ENCODE measurements at places on chromosomes 2 and 18.

- DNase-seq, result no peak
Measured at GRCh38 chr2:37632310-37632709, 39.1 kb downstream of the CDC42EP3 start.

DNA sequence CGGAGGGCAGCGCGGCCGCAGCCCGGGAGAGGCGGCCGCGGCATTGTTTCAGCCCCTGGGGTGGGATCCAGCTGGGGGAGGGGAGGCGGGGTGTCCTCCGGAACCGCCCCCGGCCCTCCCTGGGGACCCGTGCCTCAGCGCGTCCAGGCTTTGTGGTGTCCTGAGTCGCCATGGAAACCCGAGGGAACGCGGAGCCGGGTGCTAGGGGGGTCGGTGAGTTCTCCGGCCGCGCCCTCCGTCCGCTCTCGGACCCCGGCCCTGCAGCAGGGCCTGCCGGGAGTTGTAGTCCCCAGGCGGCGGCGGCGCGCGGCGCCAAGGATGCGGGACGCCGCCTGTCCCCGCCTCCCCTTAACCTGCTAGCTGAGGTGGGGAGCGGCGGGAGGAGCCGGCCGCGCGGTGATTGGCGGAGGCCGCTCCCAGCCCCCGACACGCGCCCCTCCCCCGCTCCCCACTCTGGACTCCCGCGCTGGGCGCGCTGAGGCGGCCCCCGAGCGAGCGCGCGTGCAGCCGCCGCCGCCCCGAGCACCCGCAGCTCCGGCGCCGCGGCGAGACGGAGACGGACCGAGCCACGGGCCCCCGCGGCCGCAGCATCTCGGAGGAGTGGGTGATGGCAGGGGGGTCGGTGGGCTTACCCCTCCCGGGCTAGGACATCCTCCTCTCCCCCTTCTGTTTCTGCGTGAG, at the start of gene DPYSL5:
TSS of gene DPYSL5 (plus strand) at position 478 of the 681 bp plus-strand sequence. CDS start 50,368 bp downstream, outside the sequence.
- DNase-seq, result no peak

- DNase-seq, result no peak
Measured at GRCh38 chr2:43057742-43058725, 168.4 kb downstream of the ZFP36L2 start.

DNA sequence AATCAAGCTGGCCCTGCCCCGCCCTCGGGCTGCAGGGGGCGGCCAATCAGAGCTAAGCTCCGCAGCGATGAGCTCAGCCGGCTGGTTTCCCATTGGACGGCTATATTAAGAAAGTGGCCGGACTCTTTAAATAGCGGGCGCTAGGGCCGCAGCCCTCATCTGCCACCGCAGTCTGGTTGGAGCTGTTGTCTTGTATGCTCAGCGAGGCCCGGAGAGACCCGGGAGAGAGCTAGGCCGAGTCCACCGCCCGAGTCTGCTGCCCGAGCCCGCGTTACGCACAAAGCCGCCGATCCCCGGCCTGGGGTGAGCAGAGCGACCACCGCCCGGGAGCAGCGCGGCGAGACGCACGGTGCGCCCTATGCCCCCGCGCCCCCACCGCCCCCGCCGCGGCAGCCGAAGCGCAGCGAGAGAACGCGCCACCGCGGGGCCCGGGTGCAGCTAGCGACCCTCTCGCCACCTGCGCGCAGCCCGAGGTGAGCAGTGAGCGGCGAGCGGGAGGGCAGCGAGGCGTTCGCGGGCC, at the start of gene RHOB:
TSS of gene RHOB (plus strand) at position 158 of the 520 bp plus-strand sequence. CDS start 392 bp downstream, outside the sequence.
- DNase-seq, result peak; percentile 55

DNA sequence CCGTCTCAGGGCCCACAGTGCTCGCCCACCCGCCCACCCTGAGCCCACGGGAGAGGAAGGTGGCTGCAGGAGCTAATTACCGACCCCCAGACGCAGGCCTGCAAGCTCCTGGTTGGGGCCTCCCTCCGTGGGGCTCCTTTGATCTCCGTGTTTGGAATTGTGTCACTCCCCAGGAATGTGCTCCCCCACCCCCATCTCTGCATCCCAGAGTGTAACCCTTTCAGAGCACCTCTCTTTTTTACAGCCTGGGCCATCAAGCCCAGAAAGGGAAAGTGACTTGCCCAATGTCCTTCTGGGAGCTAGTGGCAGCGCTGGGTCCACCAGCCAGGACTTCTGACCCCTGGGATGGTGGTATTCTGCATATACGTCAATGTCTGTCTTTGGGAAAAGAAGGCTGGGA, 335.1 kb downstream of the CYRIA start:
- no peak for DNase-seq

DNA sequence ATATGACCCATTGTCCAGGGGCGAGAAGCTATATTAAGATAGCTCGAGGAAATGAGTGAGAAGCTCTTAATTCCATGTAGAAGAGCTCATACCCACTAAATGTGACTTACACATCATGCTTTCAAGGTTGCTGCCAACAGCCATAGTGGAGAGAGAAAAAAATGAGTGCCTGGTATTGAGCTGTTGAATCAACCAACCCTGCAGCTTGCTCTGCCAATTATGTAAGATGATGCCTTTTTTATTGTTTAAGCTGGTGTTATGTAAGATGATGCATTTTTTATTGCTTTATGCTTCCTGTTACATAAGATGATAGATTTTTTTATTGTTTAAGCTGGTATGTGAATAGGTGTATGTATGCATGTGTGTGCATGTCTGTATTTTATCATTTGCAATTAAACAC, 228.2 kb downstream of the CCDC178 start:
- DNase-seq, result no peak

DNA sequence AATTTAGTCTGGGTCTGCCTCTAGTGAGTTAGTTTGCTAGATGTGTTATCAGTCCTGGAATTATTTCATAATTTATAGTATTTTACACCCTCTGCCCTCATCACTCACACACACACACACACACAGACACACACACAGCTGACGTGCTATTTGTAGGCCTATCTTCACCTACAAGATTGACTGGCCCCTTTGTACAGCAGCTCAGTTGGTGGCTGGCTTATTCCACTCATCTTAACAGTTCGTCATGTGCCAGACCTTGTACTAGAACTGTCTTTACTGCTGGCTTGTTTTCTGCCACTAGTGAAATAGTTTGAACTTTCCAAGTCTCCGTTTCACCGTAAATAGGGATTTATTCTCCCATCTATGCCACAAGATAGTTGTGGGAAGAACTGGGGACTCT, 21.3 kb downstream of the CENPO start:
- no peak for DNase-seq

- no peak for DNase-seq
Measured at GRCh38 chr2:8215159-8215863, 466.5 kb upstream of the ID2 start.

GRCh38 chr2:151862700-151863099, 34.5 kb upstream of the ARL5A start:
- DNase-seq, result no peak

GRCh38 chr2:111117598-111118480, 2.9 kb upstream of the BCL2L11 start:
- DNase-seq, result peak; percentile 45

- DNase-seq, result no peak
Measured at GRCh38 chr2:5315041-5315440, 377.1 kb upstream of the SOX11 start.

GRCh38 chr2:46305767-46306166, 8.6 kb downstream of the EPAS1 start:
- DNase-seq, result no peak

- DNase-seq, result no peak
Measured at GRCh38 chr2:216754336-216754735, 59.0 kb upstream of the IGFBP5 start.

DNA sequence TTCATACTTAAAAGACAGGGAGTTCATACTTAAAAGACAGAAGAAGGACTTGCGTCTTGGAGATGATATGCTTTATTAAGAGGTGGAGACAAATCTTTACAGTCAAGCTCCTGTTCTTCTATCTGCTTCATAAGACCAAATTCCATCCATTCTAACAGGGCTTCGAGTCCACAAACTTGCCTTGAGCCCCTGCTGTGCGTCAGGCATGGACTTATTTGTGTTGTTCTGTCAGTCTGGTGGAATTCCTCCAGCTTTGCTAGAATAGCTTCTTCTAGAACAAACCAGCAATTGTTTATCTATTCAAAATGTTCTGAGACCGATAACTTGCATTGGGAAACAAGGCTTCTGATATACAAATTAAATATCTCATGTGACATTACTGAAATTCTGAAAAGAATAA, 73.9 kb upstream of the SOX11 start:
- DNase-seq, result no peak

DNA sequence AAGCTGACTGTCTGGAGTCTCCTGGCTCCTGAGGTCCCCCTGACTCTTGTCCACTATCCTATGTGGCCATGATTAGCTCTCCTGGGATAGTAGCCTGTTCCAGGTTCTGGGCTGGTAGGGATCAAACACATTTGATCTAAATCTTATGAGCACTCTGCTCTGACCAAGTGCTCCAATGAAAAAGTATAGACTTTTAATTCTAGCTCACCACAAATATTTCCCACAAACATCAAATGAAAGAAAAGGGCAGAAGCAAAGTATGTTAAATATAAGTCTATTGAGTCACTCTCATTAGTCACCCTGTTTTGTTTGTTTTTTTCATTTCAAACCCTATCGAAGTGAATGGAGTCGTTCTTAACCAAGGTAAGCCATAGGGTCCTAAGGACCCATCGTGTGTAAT, 39.7 kb upstream of the NEDD4L start:
- no peak for DNase-seq

DNA sequence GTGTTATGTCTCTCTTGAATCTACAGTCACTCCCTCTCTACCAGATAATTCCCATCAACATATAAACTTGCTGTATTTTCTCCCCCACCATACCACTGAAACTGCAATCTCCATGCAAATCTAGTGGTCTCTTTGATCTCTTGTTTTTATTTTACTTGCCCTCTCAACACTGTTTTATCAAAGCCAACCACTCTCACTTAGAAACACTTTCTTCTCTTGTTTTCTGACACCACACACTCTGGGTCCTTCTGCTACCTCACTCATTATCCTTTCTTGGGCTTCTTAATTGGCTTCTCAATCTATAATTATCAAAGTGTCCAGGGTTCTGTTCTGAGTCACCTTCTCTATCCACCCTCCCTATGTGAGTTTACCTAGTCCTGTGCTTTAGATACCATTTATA, 2.0 kb upstream of the MCFD2 start:
- DNase-seq, result no peak

DNA sequence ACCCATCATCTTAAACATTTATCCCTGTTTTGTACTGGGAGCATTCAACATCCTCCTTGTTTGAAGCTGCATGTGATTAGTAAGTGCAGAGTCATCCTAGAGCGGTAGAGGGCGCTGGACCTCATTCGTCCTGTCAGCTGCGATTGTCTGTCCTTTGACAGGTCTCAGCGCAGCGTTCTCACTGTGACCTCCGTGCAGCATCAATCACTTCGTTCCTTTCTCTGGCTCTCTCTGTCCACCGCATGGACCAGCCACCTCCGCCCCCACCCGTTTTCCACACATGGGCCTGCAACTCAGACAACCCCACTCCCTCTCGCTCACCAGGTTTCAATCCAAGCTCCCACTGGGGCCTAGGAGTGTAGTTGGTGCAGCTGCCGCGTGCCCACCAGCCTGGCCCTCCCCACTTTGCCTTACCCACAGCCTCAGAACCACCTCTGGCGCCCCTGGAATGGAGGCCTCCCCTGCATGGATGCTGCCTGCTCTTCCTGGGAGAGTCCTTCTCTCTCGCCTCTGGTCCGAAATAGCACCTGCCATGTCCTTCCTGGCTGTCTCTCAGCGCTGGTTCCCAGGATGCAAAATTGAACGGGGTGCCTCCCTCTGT, 90.5 kb downstream of the NDUFA10 start:
- DNase-seq, result peak; percentile 13

- DNase-seq, result peak; percentile 77
Measured at GRCh38 chr2:205734436-205735037, 52.2 kb downstream of the NRP2 start.

DNA sequence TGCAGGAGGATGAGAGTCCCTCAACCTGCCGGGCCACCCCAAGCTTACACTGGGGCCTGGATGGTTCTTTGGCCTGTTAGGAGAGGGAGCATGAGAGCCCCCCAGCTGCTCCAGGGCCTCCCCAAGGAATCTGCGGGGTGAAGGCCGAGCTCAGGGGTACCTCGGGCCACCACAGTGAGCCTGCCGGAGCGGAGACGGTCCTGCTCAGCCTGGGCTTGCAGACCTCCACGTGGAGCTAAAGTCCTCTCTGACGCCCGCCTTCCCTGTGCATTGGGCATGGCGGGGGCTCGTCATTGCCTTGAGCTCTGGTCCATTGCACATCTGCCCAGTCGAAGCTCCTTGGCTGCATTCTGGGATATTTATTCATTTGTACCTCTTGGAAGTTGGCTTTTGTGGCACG, 62.7 kb downstream of the ASB1 start:
- no peak for DNase-seq

- no peak for DNase-seq
Measured at GRCh38 chr2:44342854-44343253, 18.4 kb downstream of the PREPL start.

All from bone marrow (tissue), 2 donors.